ENCODE measurements at places on chromosomes 5 and 9. TPM values are rescaled to one million over a fixed set of nuclear protein-coding genes. Genes with fewer than 3 reads are reported as not detected.

Gene PPP3R2
- not detected for polyA plus RNA-seq

Gene F12
- 0.41 TPM for polyA plus RNA-seq

Gene CDO1
- 15.4 TPM for polyA plus RNA-seq

Gene GLRA1
- polyA plus RNA-seq: not detected

Gene PDLIM4
- 51.7 TPM for polyA plus RNA-seq

Gene SH2D3C
- 28.2 TPM for polyA plus RNA-seq

Gene PCDHGC3
- 119 TPM for polyA plus RNA-seq

Gene SHOC1
- polyA plus RNA-seq: 0.26 TPM

Gene PDE6A
- 0.09 TPM for polyA plus RNA-seq

Gene RBM22
- polyA plus RNA-seq: 43.8 TPM

Gene GARIN3
- polyA plus RNA-seq: not detected

Gene GRAMD2B
- 11.8 TPM for polyA plus RNA-seq

Gene CDC20B
- polyA plus RNA-seq: 0.12 TPM

Gene PCDHGA4
- polyA plus RNA-seq: 1.6 TPM

Gene TIMD4
- polyA plus RNA-seq: 2.0 TPM

Gene GRIN3A
- polyA plus RNA-seq: 0.98 TPM

Gene TMEM252
- 1.8 TPM for polyA plus RNA-seq

Gene TAF1L
- polyA plus RNA-seq: 0.05 TPM

Gene SLC4A9
- polyA plus RNA-seq: 0.18 TPM

Gene SPATA31A3
- polyA plus RNA-seq: not detected

Gene CHMP5
- 68.9 TPM for polyA plus RNA-seq

Gene PCDHGA1
- 0.77 TPM for polyA plus RNA-seq

Gene UGT3A1
- polyA plus RNA-seq: 19.9 TPM

Gene FAM151B
- polyA plus RNA-seq: 5.2 TPM

Gene NXNL2
- polyA plus RNA-seq: 0.19 TPM

Gene ASPN
- polyA plus RNA-seq: 138 TPM

Gene NUDT12
- polyA plus RNA-seq: 15.1 TPM

Gene IFNK
- not detected for polyA plus RNA-seq

Gene ADGRD2
- not detected for polyA plus RNA-seq

Gene ZFP37
- polyA plus RNA-seq: 3.5 TPM

Gene ENTREP1
- polyA plus RNA-seq: 48.7 TPM

Gene SREK1
- 72.1 TPM for polyA plus RNA-seq

Gene HEMGN
- 4.2 TPM for polyA plus RNA-seq

Gene ATP10B
- 0.48 TPM for polyA plus RNA-seq

Gene AQP7
- 6.4 TPM for polyA plus RNA-seq

Gene EGR1
- 152 TPM for polyA plus RNA-seq

Gene LHX6
- 7.7 TPM for polyA plus RNA-seq

Gene C9orf43
- 0.28 TPM for polyA plus RNA-seq

Gene CDKN2A
- polyA plus RNA-seq: not detected

Gene CCNO
- 0.39 TPM for polyA plus RNA-seq

Gene ALDOB
- 0.35 TPM for polyA plus RNA-seq

Gene VCAN
- polyA plus RNA-seq: 211 TPM

Gene SLC36A2
- 0.49 TPM for polyA plus RNA-seq

Gene PCDHA9
- not detected for polyA plus RNA-seq

Gene LCN1
- not detected for polyA plus RNA-seq

All from hindlimb muscle (tissue), 1 donor.